Fibroblast of skin of right quadriceps (primary cell): ENCODE measurements at places on chromosomes 7 and 10.

DNA sequence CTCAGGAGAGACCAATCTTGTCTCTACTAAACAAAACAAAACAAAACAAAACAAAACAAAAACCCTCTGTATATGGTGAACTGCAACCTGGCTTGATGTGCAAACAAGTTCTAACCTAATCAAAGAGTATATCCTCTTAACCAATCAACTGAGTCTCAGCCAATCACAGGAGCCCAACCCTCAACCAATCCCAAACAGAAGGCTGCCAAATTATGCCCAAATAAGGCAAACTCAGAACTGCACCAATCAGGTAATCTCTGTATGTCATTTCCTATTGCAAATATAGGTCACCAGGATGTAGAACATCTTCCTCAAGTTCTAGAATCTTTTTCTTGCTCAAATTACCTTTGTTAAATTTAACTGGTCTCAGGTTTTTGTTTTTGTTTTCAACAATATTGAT is 5.2 kb downstream of the FAM133B start:
- DNase-seq, result no peak

- DNase-seq, result no peak
These were observed 1.2 kb downstream of the TECPR1 start for GRCh38 chr7:98250789-98251188.

- no peak for DNase-seq
These were observed 8.2 kb downstream of the TMEM270 start for GRCh38 chr7:73869011-73869798.

- DNase-seq, result peak; percentile 16
These were observed 232.2 kb downstream of the DNAJB6 start for GRCh38 chr7:157568770-157569584.

DNA sequence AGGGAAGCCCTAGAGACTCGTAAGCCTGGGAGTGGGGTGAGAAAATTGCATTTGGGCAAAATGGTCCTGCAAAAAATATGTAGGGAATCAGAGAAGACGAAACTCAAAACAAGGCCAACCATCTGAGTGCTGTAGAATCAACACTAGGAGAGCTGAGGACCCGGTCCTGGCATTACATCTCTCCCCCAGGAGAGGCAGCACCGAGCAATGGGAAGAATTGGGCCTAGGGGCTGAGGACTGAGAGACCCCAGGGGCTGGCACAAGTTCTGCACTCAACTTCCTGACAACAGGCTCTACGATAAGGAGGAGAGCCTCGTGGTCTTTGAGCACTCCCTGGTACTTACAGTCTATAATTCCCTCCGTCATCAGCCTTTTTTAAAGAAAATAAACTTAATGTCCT is 47.6 kb downstream of the BPGM start:
- DNase-seq, result no peak

GRCh38 chr10:78557433-78557925 is 511.3 kb upstream of the ZMIZ1 start:
- no peak for DNase-seq

- no peak for DNase-seq
These were observed 379.0 kb downstream of the SORCS1 start for GRCh38 chr10:106785528-106785927.

- DNase-seq, result peak; percentile 31
These were observed 732.7 kb upstream of the AUTS2 start for GRCh38 chr7:68865351-68866199.

DNA sequence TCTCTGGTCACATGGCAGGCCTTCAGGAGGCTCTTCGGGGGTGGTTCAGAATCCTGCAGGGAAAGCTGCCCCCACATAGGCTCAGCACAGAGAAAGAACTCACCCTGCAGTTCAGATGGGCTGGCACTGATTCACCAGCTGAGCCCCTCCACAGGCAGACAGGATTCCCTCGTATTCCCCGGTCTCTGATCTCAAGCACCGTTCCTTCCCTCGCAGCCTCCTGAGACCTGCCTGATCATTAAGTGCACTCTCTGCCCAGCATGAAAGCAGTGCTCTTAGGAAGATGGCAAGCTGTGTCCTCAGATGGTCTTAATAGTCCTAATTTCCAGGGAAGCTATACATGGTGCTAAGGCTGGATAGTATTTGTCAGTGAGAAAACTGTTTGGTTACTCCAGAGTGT is 78.2 kb upstream of the NPS start:
- no peak for DNase-seq

- DNase-seq, result no peak
These were observed 892.6 kb downstream of the XPNPEP1 start for GRCh38 chr10:109030581-109031210.

DNA sequence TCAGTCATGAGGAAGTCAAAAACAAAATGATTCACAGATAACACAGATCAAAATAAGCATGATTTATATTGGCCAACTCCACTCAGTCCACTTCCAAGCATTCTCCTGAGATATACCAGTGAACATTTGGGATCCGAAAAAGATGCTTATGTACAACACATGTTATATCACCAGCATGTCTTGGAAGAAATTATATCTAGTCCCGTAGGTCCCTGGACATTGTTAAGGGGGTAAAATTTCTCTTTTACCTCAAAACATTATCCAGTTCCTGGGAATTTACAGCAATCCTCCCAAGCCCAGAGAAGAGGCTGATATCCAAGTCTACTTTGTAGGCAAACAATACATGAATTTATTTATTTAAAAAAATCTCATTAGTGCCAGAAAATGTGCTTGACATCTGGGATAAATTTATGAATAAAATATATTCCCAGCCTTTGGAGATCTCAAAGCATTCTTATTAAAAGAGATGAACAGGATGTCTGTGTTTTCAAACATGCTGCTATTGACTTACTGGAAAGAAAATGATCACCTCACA is 582.2 kb upstream of the ZWINT start:
- DNase-seq, result no peak

GRCh38 chr10:6602700-6603084 is 22.6 kb upstream of the PRKCQ start:
- DNase-seq, result no peak

DNA sequence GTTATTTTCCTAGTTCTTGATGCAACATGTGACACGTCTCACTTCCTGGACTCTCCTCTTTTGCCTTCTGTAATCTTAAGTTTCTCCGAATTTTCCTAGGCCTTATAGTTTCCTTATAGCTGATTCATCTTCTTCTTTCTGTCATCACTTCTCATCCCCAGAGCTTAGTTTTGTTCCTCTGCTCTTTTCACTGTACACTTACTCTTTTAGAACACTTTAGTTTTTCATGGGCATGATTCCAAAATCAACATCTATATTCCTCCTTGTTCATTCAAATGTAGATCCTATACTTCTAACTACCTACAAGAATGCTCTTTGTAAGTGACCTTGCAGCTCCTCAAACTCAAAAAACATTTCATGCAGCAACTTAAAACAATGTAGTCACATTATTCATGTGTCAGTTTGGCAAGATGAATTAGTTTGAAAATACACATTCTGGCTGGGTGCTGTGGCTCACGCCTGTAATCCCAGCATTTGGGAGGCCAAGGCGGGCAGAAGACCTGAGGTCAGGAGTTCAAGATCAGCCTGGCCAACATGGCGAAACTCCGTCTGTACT is 13.1 kb upstream of the SLC26A3 start:
- peak; percentile 61 for DNase-seq

GRCh38 chr7:158631574-158632195 is 44.1 kb upstream of the PTPRN2 start:
- no peak for DNase-seq

GRCh38 chr7:131753620-131754222 is 197.3 kb upstream of the PODXL start:
- no peak for DNase-seq

GRCh38 chr10:22389856-22390589 is 44.7 kb downstream of the SPAG6 start:
- no peak for DNase-seq

DNA sequence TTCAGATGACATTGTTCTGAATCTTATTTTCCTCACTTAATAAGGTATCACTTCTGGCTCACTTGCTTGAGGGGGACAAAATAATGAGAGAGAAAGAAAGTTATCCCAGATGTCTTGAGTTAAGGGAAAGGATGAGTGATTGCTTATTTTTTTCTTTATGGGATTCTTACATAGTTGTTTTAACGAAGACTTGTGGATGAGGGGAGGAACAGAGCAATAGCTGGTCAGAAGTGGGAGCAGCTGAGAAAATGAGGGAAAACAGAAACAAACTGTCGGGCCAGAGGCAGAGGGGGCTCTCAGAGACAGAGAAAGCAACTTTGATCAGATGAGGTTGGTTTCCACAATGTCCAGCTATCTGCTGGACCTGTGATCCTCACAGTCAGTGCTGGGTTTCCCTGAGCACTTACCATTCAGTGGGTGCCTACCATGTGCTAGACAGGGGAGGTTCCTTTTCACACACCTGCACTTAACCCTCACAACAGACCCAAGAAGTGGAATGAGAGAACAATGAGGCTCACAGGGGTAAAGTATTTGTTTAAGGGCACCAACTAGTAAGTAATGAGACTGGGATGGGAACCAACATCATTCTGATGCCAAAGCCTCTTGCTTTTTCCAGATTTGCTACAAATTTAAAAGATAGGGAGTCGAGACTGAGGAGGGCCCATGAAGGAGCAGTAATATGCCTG is 64.2 kb downstream of the BICC1 start:
- DNase-seq, result peak; percentile 46

DNA sequence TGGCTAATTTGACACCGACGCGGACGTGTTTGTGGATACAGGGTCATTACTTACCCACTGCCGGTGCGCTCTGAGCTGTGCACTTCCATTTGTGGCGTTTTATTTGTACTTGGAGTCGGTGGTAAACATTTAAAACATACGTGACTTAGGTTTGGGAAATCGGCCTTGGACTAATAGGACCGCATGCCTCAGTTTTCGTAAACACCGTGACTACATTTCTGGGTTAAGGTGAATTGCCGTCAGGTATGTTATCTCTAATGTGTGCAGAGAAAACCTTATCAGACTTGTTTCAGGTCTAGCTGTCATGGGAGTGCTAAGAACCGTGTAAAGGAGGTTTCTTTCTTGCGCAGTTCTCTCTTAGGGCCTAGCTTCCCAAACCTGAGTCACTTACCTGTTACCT is 51.7 kb upstream of the NCF1 start:
- DNase-seq, result no peak

GRCh38 chr7:69002416-69002815 is 595.9 kb upstream of the AUTS2 start:
- DNase-seq, result peak; percentile 88

DNA sequence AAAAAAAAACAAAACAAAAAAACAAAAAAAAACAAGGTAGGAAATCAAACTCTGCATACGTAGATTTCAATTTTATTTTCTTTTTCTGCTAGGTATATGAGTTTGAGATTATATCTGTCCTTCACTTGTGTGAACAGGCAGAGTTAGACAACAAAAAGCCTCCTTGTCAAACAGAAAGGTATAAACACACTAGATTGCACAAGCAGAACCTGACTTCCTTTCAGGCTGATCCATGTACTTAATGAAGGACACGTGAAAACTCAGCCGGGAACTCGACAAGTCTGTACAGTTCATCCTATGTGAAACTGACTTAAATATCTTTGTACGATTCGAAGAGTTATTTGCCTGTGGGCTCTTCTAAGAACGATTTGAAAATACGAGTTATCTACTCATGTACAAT is 254.1 kb downstream of the ARL4A start:
- DNase-seq, result no peak

DNA sequence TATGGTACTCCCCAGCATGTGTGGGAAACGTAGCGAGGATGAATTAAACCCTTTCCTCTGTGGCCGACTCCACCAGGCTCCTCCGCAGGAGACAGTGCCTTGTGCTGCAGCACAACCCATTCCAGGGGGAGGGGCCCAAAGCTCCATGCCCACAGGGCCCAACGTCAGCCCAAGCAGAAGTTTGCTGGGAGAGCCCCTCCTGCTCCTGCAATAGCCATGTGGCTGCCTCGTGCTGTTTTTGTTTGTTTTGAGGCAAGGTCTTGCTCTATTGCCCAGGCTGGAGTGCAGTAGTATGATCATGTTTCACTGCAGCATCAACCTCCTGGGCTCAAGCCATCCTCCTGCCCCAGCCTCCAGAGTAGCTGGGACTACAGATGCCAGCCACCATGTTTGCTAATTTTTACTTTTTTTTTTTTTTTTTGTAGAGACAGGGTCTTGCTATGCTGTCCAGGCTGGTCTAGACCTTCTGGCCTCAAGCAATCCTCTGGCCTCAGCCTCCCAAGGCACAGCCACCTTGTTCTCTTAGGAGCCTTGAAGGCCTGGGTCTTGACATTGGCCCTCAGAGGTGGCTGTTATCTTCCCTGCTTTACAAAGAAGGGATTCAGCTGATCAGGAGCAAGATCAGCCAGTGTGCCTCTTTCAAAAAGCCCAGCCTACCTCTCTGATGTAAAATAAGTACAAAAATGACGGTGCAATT is 102.8 kb downstream of the DYNC2I1 start:
- no peak for DNase-seq

GRCh38 chr7:148545932-148546331 is 44.6 kb upstream of the C7orf33 start:
- no peak for DNase-seq

GRCh38 chr10:132670546-132671227 is 115.3 kb downstream of the NKX6-2 start:
- DNase-seq, result no peak

- no peak for DNase-seq
These were observed 91.0 kb downstream of the ADCY1 start for GRCh38 chr7:45665172-45665571.

GRCh38 chr7:19117870-19118608 is 603 bp upstream of the TWIST1 start:
- DNase-seq, result peak; percentile 56

GRCh38 chr10:83863283-83863966 is 275.9 kb upstream of the GHITM start:
- no peak for DNase-seq

DNA sequence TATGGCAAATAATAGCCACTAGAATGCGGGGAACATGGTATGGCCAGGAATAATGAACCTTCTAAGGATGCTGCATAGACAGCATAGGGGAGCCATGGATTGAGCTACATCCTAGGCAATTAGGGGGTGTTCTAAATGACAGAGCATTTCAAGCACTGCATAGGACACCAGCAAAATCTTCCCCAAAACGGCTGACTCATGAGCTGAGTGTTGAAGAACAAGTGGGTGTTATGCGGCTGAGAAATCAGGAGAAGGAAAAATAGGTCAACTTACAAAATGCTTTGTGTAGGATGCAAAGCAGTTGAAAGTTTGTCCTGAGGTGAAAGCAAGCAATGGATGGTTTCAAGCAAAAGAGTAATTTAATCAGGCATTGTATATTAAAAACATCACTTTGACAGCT is 1023.5 kb upstream of the C7orf33 start:
- DNase-seq, result no peak

- peak; percentile 66 for DNase-seq
These were observed 29.3 kb downstream of the KLF6 start for GRCh38 chr10:3755440-3756359.

DNA sequence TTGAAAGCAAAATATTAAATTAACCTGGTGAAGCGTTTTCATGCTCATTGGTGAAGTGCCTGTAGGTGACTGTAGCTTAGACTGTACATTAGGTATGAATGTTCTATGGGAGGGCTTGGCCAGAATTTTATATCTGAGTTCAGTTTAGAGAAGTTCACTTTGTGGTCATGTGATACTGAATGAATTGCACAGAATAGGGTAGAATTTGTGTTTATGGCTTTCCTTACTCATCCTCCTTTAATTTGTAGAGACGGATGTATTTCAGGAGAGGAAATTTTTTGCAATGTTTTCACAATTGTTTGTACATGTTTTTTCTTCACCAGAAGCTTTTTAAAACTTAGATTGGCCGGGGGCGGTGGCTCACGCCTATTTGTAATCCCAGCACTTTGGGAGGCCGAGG is 32.3 kb downstream of the REEP3 start:
- DNase-seq, result peak; percentile 28
